ENCODE measurements at places on chromosomes 13 and 19. TPM values are rescaled to one million over a fixed set of nuclear protein-coding genes. Genes with fewer than 3 reads are reported as not detected.

GRCh38 chr13:82412749-82413148 is 1469.5 kb downstream of the SLITRK1 start:
- no peak for DNase-seq

GRCh38 chr19:36672368-36672767 is 5.7 kb upstream of the ZNF461 start:
- DNase-seq: no peak

DNA sequence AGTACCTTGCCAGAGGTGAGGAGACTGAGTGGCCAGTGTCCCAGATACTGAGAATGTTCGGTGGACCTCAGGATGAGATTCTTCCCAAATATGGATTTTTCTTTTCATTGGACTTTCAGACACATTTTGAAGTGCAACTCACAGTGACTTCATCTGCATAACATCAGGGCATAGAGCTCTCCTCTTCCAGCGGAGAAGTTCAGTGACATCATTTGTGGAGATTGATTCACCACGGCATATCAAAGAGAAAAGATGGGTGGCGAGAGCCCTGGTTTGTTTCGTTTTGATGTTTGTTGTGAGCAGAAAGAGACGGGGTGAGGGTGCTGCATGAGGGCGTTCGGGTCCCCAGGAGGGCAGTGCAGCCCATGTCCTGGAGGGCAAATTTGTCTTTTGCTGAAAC is 120.1 kb upstream of the GPR12 start:
- DNase-seq: no peak

GRCh38 chr13:23572836-23573235 is 2.6 kb downstream of the TNFRSF19 start:
- no peak for DNase-seq

DNA sequence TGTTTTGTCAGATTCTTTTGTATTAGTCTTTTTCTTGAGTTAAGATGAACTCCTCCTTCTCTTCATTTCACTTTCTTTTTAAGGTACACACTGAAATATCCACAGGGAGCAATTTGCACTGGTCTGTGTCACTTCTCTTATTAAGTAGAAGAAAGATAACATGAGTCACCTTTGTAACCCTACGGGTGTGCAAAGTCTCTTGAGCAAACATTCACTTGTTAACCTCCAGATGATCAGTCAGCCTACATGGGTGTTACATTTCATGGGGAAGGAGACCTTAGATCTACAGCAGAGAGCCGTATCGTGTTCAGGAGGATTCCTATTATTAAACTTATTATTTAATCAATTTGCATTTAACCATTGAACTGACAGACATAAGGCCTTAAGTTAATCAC is 5.1 kb downstream of the ZNF507 start:
- no peak for DNase-seq

The LGI4 gene
- 0.27 TPM for total RNA-seq
